NCI-H2081 treated with DMSO at 0.1 percent for 48 hours (cell line): ENCODE measurements at places on chromosomes 7 and 10.

- DNase-seq, result no peak
These were observed 53.8 kb downstream of the PDGFA start for GRCh38 chr7:465710-466400.

DNA sequence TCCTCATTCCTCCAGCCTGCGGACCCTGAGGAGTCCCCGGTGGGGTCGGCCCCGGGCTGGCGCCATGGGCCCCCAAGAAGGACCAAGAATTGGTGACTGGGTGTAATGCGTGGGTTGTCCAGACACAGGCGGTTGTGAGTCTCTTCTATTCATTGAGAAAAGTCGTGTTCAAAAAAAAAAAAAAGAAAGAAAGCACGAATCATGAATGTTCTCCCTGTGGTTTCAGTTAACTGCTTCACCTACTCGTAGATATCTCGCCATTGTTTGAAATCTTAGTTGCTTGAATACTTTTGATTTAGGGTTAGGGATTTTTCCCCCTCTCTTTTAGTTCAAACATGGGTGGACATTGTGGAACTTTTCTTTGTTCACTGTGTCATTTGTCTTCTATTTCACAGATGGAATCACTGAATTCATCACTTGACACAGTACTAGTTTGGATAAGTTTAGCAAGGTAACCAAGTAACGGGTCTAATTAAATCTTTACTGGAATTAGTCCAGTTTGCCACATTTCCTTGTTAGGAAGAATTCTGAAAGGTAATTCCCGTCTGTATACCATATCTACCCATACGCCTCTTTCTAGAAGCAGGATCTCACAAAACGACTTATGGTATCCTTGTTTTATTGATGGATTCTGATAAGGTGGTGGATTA, 775 bp downstream of the STARD3NL start:
- no peak for DNase-seq

DNA sequence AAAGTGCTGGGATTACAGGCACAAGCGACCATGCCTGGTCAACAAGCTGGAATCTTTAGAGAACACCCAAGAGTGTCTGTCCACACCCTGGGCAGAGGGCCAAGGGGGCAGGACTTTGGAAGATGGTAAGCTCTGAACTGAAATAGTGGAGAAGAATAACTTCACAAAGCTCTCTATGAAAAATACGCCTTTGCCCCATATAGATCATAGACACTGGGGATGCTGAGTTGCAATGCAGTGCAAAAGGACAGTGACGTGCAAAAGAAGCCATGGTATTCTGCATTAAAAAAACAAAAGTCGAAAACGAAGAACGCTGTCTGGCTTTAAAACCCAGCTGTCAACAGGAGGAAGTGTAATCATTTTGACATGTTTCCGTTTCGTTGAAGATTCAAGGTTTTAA, 353.6 kb downstream of the CALN1 start:
- DNase-seq, result no peak

GRCh38 chr7:139259142-139259541, 28.1 kb downstream of the UBN2 start:
- DNase-seq, result no peak

DNA sequence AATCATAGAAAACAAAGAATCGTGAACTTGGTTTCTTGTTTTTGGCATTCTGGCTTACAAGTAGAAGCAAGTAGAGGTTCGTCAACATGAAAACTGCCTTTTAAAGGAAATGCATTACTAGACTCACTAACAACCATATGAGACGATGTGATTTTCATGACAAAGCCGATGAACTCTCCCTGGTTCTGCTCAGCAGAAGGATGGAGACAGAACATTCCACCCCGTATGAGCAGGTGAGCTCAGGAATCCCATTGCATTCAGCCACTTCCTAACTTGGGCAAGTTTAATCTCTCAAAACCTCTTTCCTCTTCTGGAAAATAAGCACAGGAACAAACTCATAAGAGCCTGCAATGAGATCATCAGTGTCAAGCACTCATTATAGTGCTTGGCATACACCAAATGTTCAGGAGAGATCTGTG, 57.4 kb upstream of the SVIL start:
- no peak for DNase-seq

- no peak for DNase-seq
These were observed 545 bp upstream of the AKR1E2 start for GRCh38 chr10:4825456-4825867.

DNA sequence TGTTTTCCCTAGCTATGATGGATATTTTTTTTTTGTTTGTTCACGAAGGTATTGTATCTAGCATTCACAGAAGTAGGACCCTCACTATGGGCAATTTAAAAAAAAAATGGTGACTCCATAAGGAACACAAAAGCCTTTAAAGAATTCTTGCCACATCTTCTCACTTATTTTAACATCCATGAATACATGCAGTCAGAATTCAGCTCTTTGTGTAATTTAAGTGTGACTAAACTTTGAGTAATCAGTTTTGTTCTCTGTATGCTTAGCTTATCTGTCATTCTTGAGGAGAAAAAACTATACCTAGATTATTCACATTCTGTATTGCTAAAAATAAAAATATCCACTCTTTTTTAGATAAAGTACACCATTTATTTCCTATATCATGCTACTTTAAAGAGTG, 313.2 kb upstream of the KCND2 start:
- DNase-seq, result no peak

DNA sequence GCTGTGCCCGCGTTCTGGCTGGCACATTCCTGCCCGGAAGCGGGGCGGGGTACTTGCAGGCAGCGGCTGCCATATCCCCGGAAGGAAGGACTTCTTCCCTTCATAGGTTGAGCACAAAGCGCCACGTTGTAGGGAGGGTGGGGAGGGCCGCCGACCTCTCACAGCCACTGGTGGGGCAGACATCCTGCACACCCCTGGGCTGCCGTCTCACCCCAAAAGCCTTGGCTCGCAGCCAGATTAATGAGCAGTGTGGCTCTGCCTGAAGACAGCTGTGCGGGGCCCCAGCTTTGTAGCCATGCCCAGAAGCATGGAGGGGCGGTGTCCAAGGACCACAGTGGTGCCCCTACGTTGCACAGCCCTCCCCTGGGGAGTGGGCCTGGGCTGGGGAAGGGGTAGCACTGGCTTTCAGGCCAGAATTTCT, 54.3 kb upstream of the DPYSL4 start:
- no peak for DNase-seq

DNA sequence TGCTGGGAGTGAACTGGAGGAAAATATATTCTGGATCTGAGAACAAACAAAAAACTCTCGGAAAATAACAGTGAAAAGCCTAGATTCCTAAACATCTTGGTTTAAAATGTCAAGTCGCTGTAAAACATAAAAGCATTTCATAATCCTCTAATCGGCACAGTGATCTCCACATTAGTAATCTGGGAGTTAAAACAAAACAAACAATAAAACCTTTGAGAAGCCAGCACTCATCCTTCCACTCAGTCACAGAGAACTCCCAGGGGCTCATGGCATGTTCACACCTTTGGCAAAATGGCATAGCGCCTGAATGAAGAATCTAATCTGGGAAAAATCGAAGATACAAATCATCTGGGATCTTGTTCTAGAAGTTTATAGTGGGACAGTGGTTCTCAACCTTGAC, 24.1 kb upstream of the HPS1 start:
- DNase-seq, result no peak

GRCh38 chr7:24728503-24729364, 28.5 kb downstream of the GSDME start:
- DNase-seq, result no peak

GRCh38 chr7:26618449-26618848, 245.9 kb downstream of the SKAP2 start:
- DNase-seq, result no peak

DNA sequence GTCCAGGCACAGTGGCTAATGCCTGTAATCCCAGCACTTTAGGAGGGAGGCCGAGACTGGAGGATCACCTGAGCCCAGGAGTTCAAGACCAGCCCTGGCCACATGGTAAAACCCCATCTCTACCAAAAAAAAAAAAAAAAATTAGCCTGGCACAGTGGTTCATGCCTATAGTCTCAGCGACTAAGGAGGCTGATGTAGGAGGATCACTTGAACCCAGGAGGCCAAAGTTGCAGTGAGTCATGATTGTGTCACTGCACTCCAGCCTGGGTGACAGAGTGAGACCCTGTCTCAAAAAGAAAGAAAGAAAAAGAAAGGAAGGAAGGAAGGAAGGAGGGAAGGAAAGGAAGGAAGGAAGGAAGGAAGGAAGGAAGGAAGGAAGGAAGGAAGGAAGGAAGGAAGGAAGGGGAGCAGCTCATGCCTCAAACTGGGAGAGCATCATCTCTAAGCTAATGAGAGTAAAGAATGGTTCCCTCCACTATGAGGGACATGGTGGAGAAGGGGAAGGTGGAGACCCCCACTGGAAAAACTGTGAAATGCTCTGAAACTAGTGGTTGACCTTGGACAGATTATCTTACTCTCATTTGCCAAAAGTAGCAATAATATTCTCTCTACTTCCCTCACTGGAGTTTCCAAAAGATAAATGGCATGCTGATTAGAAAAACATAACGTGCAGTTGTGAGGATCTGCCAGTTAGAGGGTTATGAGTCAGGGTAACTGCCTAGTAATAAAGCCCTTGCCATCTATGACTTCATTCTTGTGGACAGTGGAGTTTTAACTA, 16.8 kb downstream of the GIMAP5 start:
- no peak for DNase-seq

DNA sequence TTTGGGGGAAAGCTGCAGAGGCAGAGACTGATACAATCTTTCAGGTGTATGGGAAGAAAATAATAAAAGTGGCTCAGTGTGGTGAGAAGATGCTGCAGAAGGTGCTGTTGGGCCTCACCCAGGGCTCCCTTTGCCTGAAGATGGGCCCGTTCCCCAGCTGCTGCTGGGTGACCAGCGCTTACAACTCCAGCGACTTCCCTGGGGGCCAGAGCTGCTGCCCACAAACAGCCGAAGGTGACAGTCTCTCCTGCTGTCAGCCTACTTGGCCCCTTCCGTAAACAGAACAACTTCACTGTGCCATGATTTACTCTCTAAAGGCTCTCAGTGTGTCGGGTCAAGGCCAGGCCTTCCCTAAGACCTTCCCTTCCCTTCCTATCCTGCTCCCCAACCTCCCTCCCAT, 93.6 kb upstream of the PCBD1 start:
- no peak for DNase-seq

DNA sequence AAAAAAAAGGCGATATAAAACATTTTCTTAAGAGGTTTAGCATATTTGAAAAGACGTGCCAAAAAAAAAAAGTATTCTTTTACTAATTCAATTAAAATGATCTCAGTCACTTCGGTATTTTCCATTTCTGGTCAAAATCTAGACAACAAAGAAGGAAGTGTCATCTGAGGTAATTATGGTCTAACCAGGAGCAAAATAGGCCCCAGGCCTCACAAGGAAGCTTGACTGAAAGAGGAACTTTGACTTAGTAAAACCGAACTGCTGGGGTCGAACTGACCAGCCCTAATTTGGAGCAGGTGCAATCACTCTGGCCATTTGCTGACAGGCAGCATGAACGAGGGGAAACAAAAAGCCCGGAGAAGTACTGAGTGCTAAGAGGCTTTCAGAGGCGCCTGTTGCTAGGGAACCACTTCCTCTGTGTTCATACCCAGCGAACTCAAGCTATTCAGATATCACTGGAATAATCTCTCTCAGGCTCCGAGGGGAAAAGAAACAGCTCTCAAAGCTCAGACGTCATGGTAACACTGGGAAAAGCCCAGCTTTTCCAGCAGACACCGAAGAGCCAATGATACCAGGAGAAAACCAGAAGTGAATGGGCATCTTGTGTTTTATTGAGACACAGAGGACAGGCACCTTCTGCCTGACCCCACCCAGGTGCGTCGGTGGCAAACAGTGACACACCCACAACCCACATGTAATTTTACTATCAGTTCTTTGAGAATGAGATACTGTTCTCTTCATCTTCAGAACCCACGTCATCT, 126.5 kb downstream of the FAM107B start:
- peak; percentile 2 for DNase-seq

DNA sequence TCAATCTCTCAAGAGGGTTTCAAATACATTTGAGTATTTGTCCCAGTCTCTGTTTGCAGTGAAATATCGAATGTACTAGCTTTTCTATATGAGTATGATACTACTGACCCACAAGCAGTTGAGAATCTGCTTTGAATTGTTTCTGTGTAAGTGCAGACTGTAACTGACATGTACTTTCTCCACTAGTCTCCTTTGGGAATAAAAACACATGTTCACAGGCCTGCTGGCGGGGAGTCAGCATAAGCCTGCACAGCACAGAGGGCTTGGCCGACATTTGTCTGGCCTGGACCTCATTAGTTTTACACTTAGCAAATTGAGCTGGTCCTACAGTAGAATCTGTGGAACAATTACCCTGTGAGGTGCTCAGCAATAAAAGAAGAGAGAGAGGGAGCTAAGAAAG, 72.6 kb downstream of the ITGB8 start:
- no peak for DNase-seq

DNA sequence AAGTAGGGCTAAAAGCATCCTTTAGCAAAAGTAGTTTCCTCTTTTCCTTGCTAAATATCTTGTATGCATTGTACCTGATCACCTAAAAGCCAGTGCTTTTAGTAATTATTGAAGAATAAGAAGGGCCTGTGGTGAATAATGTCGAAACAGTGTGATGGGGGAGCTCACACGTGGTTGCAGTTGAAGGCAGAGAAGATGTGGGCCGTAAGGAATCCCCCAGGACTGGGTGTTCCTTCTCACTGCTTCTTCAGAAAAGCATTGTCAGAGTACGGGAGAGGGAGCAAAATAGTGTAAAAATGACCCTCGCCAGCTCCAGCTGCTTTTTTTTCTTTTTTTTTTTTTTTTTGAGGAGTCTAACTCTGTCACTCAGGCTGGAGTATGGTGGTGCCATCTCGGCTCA, 201.1 kb downstream of the NSUN6 start:
- no peak for DNase-seq

DNA sequence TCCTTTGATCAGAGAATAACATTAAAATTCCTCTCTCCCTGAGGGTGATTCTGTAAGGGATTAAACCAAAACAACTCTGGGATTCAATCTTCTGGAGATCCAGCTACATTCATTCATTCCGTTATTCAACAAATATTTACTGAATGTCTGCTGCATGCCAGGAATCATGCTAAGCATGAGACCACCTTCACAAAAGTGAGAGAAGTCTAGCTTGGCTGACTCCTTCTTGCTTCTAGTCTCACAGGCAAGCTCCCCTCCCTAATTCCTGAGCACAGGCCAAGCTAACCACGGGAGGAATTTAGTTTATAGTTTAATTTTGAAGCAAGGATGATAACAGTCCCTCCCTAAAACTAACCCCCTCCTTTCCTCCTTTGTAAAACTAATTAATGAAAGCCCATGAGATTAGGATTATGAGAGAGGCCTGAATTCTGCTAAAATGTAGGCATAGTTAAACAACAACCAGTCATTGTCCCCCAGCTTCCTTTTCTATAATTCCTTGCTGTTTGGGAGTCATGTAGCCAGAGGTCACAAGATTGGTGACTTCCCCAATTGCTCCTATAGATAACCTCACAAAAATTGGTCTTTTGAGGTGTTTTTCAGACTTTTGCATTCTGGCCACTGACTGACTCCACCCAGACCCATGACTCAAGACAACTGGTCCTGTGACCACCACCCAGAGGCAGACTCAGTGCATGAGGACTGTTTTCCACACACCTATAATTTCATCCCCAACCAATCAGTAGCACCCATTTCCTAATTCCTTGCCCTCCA, 113.5 kb downstream of the ITGB8 start:
- DNase-seq, result no peak
